Stimulated activated CD4-positive, alpha-beta T cell treated with anti-CD3 and anti-CD28 coated beads, Interleukin-12 subunit alpha, Interleukin-12 subunit beta, amount 100 ng/mL, for 24 hours (primary cell): ENCODE measurements at places on chromosomes 11 and 22.
A peak's percentile ranks its signal among the peaks of the same experiment; 100 is the strongest.

GRCh38 chr22:50447576-50448551 lies 27.0 kb downstream of the SBF1 start:
- no peak for DNase-seq

- no peak for DNase-seq
Observed at GRCh38 chr11:7603031-7603781, 70.1 kb downstream of the CYB5R2 start.

- no peak for DNase-seq
Observed at GRCh38 chr22:50603511-50604255, 3.1 kb downstream of the MAPK8IP2 start.

- no peak for DNase-seq
Observed at GRCh38 chr11:71423181-71423790, 24.9 kb downstream of the DHCR7 start.

DNA sequence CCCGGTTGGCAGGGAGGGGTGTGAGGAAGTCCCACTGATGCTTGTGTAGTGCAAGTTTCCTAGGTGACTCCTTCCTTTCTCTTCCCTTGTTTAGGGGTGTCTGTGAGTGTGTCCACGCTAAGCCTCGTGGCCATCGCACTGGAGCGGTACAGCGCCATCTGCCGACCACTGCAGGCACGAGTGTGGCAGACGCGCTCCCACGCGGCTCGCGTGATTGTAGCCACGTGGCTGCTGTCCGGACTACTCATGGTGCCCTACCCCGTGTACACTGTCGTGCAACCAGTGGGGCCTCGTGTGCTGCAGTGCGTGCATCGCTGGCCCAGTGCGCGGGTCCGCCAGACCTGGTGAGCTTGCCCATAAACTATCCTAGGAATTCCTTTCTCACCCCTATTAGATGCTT lies 10.4 kb downstream of the CCKBR start:
- DNase-seq: no peak

GRCh38 chr11:72781063-72781312 lies 12.9 kb downstream of the STARD10 start:
- no peak for DNase-seq

GRCh38 chr11:61270354-61271076 lies 24.6 kb downstream of the VWCE start:
- DNase-seq: no peak

DNA sequence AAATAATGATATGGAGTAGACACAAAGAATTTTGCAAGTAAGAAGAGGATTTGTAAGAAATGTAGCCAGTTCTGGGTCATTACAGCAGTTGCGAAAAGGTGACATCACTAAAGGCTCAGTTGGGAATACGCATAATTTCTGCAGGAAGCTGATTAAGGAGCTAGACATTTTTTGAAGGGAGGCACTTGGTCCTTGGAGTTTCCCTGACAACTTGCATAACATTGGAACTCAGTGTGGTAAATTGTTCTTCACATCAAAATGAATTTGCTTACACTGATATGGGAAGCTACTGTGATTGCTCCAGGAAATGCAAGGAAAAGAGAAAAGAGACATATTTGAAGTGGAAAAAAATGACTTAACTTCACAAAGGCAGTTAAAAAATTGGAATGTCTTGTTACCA lies 626.1 kb downstream of the NELL1 start:
- DNase-seq: no peak

DNA sequence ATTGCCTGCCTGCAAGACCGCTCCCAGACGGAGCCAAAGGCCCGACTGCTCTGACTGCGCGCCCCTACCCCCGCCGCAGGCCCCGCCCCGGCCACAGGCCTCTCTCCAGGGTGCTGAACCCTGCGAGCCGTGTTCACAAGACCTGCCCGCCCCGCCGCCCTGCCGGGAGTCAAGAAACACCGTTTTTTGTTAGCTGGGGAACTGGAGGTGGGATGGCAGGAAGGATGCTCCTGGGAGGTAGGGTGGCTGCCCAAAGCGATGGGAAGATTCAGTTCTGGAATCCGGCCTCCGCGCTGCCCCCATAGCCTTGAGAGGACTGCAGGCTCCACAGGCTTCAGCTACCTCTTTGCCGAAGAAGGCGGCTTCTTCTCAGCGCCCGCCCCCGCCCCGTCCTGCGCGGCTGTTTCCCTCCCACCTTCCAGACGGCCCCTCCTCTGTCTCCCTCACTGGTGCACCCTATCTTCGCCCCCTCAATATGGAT lies 2.7 kb upstream of the PDE2A start:
- DNase-seq: peak; percentile 66

GRCh38 chr11:520428-521176 lies 13.6 kb upstream of the RNH1 start:
- no peak for DNase-seq

DNA sequence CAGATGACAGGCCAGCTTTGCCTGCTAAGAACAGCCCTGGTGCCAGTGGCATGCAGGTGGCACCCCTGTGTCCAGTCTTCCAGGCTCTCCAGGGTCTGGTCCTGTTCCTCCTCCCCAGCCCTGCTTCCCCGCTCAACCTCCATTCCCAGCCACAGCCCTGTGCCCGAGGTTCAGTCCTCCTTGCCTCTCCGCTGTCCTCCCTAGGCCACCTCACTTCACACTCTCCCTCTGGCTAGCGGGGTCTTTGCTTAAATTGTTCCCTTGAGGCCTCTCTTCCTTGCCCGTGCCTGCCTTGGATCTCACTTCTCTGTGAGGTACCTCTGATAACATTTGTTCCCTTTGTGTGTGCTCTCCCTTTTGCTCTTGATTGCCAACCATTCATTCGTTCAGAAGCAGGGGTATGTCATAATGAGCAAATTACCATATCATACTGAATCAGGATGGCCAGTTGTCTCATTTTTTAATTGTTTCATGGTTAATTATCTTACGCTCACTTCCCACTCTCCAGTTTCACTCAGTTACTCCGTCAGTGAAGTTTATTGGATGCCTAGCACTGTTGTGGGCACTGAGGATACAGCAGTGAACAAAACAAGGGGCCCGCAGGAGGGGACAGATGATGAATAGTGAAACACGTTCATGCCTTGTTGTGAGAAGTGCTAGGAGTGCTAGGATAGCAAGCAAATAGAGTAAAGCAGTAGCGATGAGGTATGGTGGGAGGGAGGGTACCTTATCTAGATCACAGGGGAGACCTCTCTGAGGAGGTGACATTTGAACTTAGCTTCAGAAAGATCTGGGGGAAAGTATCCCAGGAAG lies 7.4 kb downstream of the BMAL1 start:
- no peak for DNase-seq

- no peak for DNase-seq
Observed at GRCh38 chr11:100574894-100575769, 112.0 kb upstream of the ARHGAP42 start.

DNA sequence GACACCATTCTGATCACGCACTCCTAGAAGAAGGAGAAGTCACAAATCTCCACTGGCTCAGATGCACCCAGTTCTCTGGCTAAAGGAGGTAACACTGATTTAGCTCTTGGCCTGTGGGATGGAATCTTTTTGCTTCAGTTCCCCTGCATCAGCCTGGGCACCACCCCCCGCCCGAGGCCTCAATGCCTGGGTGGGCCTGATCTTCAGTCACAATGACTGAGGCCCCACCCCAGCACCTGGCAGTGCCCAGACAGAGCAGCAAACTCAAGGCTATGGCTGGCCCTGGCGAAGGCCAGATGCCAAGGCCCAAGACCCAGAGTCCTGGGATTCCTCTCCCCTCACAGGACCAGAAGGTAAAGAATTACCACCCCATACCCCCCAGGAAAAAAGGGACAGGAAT lies 5.0 kb downstream of the CYB561A3 start:
- no peak for DNase-seq

GRCh38 chr22:38706101-38706900 lies 557 bp downstream of the GTPBP1 start:
- DNase-seq: peak; percentile 17

GRCh38 chr11:124658986-124659385 lies 14.6 kb downstream of the SIAE start:
- DNase-seq: no peak

- no peak for DNase-seq
Observed at GRCh38 chr22:42328130-42328783, 57.8 kb upstream of the TCF20 start.

DNA sequence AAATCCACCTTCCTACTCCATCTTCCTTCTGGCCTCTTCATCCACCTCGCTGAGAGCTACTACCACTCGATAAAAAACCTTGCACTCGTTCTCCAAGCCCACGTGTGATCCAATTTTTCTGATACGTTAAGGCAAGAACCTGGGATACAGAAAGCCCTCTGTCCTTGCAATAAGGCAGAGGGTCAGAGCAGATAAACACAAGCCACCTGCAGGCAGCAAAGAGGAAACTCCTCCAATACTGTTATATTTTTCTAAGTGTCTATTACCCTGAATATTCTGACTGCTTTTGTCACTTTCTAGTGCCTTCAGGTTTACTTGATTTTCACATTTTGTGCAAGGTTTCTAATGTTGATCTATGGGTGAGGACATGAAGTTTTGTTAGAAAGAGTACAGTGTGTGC lies 26.6 kb downstream of the TRIM5 start:
- no peak for DNase-seq

GRCh38 chr11:111527279-111527678 lies 12.7 kb downstream of the HOATZ start:
- no peak for DNase-seq
